Regular cardiac myocyte (primary cell): ENCODE measurements at places on chromosomes 16 and 17. TPM values are rescaled to one million over a fixed set of nuclear protein-coding genes. Genes with fewer than 3 reads are reported as not detected.

SSTR5 gene
- not detected in 2 replicates for total RNA-seq

DNASE1L2 gene
- total RNA-seq = 0.56 and 0.58 TPM in 2 replicates

CHRNE gene
- total RNA-seq = 0.19 and 0.56 TPM in 2 replicates

TEKT1 gene
- total RNA-seq = not detected in 2 replicates

NCBP3 gene
- 15.8 and 21.1 TPM in 2 replicates for total RNA-seq

TP53TG3 gene
- 0.28 TPM in 1 of 2 replicates, not detected in the other for total RNA-seq

KRTAP16-1 gene
- not detected in 2 replicates for total RNA-seq

ODF4 gene
- total RNA-seq = not detected in 2 replicates

HS3ST3B1 gene
- 7.3 and 12.1 TPM in 2 replicates for total RNA-seq

OR2C1 gene
- total RNA-seq = under 0.01 and 0.19 TPM in 2 replicates

CHST6 gene
- total RNA-seq = 0.77 and 1.7 TPM in 2 replicates

TXNDC11 gene
- 24.8 and 35.3 TPM in 2 replicates for total RNA-seq

BEAN1 gene
- total RNA-seq = 0.19 and 0.28 TPM in 2 replicates

DNAH9 gene
- total RNA-seq = not detected in 2 replicates
